ENCODE measurements at places on chromosomes 11 and 22.

DNA sequence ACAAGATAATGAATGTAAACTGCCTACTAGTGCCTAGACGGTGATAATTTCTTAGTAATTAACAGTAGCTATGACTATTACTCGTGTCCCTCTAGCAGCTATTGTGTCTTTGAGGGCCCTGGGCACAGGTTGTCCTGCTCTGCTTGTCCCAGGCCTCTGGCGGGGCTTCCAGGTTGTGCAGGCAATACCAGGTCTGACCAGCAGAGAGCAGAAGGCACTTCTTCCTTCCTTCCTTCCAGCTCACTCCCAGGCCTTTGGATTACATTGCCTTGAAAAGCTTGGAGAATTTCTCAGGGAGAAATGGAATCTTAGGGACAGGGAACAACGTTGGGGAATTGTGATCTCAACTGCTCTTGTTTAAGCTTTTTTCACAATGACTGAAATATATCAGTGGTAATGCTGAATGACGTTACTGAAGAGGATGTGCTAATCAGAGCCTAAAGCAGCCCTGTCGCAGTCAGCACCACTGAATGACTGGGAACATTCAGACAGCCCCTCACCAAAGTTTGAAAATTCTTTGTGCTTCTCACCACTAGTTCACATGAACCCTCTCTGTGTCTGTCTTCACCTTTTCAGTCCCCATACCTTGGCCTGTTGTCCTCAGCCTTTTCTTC lies 8.4 kb upstream of the CCKBR start:
- DNase-seq: no peak

DNA sequence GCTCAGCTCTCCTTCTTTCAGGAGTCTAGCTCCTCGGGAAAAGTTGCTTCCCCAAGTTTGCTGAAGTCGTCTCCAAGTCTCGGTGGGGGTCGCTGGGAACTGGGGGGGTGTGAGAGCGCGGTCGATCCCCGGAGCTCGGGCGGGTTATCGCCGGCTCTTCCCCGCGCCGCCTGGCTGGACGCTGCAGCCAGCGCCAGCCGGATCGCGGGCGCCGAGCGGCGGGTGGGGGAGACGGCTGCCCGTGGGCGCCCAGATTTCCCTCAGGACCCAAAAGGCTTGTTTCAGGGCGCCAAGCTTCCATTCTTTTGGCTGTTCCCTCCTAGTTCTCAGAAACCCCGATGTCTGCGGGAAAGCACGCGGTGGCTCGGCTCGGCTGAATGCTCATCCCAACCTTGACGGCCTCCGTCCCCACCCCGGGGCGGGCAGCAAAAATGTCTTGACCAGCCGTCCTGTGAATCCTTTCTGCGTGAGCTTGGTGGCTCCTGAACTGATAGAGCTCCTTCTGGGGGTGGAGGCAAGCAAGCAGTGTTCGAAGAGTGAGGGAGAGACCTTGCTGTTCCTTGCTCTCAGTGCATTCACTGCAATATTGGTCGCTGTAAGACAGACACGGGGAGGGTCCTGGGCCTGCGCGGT lies 1.7 kb downstream of the ZBTB16 start:
- DNase-seq: no peak

- no peak for DNase-seq
Measured at GRCh38 chr22:33324228-33324627, 266.0 kb upstream of the SYN3 start.

- no peak for DNase-seq
Measured at GRCh38 chr11:102269927-102270326, 47.4 kb upstream of the BIRC3 start.

- DNase-seq: peak; percentile 64
Measured at GRCh38 chr22:45996241-45997076, 19.5 kb upstream of the WNT7B start.

GRCh38 chr11:76443268-76443980 lies 1.4 kb upstream of the EMSY start:
- DNase-seq: no peak

DNA sequence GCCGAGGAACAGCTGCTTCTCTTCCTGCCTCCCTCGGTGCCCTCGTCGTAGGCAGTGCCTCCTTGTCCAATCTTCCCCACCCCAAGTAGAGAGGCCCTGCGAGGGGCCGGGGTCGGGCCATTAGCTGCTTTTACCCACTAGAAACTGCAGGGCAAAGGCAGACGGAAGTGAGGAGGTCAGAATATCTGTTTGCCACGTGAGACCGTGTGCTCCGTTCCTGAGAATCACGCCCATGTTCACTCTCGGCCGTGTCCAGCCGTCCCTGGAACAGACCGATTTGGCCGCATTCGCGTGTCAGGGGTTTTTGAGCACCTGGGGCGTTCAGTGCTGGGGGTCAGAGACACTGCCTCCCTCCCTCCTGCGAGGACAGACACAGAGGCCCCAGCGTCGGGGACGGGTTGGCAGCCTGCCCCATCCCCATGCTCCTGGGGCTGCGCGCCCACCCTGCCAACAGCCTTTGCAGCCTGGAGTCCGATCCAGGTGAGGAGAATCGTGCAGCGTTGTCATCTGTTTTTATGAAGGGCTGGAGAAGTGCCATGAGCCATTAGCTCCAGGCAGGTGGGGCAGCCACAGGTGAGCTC lies 982.2 kb downstream of the BRD1 start:
- DNase-seq: no peak

GRCh38 chr22:26568207-26568706 lies 21.7 kb downstream of the TPST2 start:
- DNase-seq: no peak

DNA sequence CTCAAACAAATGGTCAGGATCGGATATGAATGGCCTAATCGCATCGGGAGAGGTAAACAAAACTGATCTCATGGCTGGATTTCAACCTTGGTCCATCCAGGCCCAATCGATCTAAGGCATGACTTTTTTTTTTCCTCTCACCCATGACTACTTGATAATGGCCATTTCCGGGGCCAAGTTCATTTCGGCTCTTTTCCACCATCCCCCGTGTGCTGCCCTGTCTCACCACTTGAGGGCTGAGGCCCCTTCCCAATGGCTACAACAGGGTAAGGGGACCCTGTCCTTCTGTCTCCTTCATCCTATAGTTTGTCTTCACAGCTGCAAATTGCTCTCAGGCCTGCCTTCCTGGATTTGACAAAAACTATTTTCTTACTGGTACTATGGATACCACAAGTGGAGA lies 26.7 kb downstream of the GRAP2 start:
- no peak for DNase-seq

DNA sequence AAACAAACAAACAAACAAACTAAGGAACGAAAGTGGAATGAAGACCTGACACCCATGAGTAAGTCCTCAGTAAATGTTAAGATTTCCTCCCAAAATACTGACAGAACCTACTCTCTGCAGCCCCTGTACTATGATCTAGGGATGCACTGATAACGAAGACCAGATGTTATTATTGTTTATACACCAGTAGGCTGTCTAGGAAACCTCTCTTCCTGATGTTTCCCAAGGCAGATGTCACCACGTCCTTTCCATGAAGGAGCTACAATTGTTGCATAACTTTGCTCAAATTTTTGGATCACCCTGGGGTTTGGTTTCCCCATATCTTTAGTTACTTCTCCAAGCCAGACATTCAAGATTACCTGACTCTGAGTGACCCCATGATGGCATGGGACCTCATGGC lies 340.7 kb downstream of the MIAT start:
- DNase-seq: no peak

DNA sequence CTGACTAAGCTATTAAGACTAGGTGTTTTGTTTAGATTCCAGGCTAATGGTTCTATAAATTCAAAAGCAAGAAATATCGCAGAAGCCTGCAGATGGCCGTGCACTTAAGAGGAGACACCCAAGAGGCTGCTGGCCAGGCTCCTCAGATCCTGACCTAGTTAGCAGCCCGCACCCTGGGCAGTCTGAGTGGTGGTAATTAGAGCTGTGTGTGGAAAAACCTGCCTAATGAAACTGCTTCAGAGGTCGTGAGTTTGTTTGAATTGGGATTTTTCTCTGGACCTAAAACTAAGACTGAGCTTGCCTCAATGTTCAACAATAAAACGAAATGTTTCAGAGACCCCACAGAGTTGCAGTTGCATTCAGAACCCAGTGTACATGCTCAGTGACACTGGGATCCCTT lies 627.7 kb downstream of the OPCML start:
- no peak for DNase-seq

- DNase-seq: no peak
Measured at GRCh38 chr11:27046956-27047355, 6.3 kb downstream of the BBOX1 start.

- no peak for DNase-seq
Measured at GRCh38 chr11:12680246-12680939, 6.2 kb downstream of the TEAD1 start.

DNA sequence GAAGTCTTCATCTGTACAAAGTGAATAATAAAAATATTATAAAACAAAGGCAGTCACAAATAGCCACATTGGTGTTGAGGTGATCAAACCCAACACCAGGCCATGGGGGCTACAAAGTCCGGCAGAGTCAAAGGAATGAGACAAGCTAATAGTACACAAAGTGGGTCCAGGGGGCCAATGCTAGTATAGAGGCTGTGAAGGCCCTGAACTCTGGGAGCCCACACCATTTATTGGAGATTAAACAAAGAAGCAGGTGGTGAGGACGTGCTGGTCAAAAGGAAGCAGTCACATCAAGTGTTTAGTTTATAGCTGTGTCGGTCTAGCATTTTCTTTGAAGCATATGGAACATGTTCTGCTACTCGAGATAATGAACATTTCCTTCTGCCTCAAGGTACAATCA lies 58.6 kb upstream of the CCT8L2 start:
- no peak for DNase-seq

DNA sequence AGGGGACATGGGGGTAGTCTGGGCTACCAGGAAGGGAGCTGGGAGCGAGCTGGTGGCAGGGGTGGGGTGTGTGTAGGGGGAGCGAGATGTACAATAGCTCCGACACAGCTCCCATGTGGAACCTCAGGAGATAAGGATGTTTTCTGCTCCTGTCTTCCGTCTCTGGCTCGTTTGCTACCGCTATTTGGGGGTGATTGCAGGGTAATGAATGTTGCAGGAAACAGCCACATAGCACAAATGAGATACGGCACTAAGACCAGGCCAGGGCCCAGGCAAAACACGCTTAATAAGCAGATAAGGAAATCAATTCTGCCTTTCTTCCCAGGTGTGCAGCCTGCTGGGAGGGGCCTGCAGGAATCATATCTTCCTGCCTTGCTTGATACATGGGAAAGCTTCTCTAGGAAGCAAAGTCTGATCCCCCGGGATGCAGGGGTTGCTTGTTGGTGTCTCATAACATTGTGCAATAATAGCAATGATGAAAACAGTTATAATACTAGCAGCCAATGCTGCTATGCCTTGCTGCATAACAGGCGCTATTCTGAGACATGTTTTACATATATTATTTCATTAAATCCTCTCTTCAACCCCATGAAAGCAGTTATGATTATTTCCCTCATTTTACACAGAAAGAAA lies 158.7 kb downstream of the ST3GAL4 start:
- DNase-seq: no peak

DNA sequence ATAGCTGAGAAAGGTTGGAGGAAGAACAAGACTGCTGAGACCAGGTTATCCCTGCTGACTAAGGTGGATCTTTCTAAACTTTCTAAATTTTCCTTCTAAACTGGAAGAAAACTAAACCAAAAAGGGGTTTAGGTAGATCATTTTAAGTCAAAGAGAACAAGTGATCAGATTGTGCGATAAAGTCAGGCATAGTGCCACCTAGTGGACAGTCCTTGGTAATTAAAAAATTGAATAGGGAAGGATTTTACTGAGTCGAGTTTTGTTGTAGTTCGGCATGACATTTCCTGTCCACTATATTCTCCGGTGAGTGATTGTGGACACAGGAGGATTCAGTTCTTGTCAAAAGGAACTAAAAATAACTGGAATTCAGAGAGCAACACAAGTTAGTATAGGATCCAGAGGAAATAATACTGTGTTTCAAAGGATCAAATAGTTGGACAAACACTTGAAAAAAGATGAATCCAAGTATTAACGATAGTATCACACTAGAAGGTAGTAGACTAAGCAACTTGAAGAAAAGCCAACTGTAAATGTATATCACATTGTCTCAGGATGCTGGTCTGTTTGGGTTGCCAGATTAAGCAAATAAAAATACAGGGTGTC lies 1236.4 kb downstream of the FAM181B start:
- DNase-seq: no peak

DNA sequence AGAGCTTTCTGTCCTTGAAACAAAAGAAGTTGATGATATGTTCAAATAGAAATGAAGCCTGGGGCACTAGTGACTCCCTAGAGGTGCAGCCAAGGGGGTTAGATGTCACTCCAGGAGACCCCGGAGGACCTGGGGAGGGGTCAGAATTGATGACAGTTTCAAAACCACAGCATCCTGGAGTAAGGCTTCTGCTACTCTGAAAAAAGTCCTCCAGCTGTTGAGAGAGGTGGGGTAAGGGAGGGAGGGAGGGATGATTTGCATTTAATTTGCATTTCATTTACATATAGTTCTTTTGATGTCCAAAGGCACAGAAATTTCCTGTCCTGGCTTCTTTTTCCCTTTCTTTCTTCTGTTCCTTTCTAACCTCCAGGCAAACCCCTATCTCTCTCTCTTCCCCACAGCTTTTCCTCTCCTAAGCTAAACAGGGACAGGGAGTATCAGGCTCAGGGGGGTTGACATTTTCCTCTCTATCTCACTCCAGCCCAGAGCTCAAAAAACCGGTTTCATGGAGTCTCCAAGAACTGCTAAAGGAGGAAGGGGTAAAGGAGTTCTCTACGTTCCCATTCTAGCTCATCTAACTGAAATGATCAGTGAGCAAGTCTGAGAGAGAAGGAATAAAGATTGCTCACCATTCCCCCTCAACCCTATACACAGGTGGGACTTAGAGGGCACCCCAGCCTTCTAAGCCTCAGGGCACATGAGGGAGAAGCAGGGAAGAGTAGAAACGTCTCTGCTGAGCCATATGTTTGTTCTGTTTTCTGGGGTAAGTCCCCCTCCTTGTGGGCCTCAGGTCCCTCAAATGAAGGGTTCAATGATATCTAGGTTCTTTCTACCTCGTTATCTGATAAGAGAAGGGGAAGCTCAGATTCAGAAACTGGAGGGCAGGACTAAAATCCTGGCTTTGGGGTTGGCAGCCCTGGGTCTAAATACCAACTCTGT lies 3.5 kb upstream of the POU2F3 start:
- DNase-seq: peak; percentile 7

DNA sequence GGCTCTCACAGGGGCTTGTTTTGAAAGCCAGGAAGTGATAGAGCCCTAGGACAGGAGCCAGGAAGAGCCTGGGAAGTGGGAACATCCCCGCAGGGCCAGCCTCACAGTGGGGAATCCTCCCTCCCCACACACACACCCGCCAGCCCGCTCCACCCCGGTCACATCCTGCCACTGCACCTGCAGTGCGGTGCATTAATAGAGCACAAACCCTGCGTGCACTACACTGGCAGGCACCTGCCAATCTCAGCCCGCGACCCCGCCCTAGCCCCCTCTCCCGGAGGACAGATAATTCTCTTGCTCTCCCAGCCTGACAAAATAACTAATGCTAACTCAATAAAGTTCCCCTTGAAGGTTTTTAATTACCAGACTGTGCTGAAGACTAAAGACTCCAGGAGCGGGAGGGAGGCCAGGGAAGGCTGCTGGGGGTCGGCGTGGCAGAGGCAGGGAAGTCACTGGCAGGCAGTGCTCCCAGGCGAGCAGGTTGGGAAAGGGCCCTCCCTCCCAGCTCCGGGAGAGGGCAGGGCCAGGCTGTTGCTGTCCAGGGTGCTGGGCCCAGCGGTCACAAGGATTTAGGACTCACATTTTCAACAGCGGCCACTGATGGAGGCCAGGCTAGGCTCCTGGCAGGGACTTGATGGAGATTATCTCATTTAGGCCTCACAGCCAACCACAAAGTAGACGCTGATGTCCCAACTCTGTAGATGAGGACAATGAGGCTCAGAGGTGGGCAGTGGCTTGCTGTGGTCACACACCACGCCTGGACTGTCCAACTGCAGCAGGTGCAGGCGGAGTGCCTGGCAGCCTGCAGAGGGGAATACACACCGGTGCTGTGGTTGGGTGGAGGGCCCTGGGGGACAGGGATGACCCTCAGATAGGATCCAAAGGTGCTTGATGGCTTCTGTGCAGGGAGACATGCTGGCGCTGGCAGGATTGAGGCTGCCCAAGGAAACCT lies 23.9 kb upstream of the TCF20 start:
- DNase-seq: no peak
